ENCODE measurements at places on chromosomes 5 and 9.

GRCh38 chr5:72282878-72283277 lies 37.2 kb downstream of the MRPS27 start:
- ATAC-seq, result peak; percentile 42

DNA sequence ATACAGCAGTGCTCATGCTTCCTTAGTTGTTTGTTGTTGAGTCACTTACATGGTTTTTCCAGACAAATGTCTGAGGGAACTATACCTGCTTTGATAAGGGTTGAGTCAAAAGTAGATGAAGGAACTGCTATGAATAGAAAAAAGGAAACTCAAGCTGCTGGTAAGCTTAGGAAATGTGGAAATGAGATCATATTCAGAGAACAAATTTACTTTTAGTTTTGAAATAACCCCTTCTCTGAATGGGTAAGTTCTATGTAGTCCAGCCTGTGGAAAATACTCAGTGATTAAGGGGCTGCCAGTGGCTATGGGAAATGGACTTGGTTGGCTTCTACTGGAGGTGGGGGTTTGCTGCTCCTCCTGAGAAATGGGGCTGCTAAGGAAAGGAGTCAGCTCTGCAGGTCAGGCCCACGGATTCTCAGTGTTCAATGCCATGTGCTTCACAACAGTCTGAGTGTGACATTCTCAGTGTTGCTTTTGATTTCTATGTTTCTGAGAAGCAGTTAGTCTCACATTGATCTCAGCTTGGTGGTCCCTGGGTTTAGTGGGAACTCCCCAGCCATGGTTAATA lies 47.7 kb upstream of the GLRX start:
- peak; percentile 42 for ATAC-seq

GRCh38 chr9:73995836-73996235 lies 501.3 kb upstream of the RORB start:
- ATAC-seq, result no peak

- ATAC-seq, result no peak
Measured at GRCh38 chr9:93329629-93330280, 121.7 kb upstream of the FAM120A start.

DNA sequence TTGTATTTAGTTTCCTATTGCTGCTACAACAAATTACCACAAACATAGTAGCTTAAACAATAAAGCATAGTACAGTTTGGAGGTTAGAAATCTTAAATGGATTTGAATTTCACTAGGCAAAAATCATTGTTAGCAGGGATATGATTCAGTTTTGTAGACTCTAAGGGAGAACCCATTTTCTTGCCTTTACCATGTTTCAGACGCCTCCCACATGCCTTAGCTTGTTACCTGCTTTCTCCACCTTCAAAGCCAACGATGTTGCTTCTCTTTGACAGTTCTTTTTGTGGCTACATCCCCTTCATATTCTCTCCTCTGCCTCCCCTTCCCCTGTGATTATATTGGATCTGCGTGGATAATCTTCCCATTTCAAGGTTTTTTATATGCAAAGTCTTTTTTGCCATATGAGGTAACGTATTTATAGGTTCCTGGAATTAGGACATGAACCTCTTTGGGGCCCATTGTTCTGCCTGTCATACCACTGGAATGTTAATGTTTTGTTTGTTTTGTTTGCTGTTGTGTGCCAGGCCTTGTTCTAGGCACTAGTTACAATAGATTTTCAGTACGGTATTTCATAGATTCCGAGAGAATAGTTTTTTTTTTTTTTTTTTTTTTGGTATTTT lies 54.1 kb downstream of the UHRF2 start:
- no peak for ATAC-seq

DNA sequence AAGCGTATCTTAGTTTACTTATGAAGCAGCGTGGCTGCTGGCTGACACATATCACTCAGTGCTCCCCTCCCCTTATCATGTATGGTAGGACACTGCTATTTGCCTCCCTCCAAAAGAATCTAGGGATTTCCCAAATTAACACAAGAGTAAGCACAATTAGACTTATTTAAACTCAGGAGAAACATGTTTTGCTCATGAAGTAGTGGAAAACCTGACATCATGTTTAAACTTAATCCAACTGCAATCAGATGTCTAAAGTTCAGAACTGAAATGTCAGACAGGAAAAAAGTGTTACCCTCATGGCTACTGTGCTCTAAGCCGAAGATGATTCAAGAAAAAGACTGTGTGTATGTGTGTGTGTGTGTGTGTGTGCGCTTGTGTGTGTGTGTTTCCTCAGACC lies 324.1 kb upstream of the TNC start:
- no peak for ATAC-seq

- ATAC-seq, result peak; percentile 45
Measured at GRCh38 chr5:111472579-111472978, 39.8 kb downstream of the STARD4 start.

- no peak for ATAC-seq
Measured at GRCh38 chr5:126619781-126620180, 19.0 kb downstream of the PHAX start.

DNA sequence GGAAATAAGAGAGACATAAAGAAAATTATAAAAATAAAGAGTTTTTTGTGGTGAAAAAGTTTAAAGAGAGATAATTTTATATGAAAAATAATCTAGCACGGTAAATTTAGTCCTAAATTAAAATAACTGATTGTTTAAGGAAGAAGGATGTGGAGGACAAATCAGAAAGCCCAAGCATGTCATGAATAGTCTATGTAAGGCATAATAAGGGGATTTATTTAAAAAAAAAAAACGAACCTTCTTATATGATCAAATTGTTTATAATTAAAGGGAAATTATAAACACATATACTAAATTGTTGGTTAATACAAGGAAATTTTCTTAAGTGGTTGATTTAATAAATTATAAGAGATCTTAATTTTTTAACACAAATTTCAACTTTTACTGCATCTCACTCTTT lies 551.8 kb upstream of the TYRP1 start:
- ATAC-seq, result no peak

DNA sequence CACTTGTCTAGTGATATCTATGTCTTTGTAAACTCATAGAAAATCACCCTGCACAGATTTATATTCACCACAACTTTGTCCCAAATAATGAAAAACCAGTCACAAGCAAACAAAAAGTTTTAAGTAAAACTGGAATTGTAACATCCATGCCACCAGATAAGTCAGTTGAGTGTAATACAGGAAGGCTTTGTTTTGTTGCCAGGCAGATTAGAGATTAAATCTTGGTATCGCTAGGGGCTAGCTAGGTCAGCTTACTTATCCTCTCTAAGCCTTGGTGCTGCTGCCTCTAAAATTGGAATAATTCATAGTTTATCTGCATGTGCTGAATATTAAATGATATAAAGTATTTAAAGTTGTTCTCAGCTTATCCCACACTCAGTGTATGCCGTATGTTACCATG lies 1062.5 kb downstream of the CDH9 start:
- no peak for ATAC-seq
